GM10248 (cell line): ENCODE measurements at places on chromosomes 7 and 10.
A peak's percentile ranks its signal among the peaks of the same experiment; 100 is the strongest.

GRCh38 chr10:24465124-24465874, 256.4 kb downstream of the KIAA1217 start:
- no peak for DNase-seq

DNA sequence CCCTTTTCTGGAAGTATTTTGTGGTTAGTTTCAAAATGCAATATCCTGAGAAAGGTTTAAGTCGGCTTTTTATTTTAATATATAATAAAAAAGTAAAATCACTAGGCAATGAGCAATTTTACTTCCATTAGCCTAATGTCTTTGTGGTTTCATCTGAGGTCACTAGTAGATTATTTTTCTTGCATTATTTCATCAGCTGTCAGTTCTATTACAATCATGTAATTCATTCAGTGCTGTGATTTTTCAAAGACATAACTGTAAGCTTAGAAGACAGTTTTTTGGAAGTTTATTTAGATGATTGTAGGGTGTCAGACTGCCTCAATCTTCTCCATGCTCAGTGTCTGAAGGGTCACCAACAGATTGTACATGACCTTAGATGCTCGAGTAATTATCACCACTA, 568.0 kb upstream of the GALNT17 start:
- no peak for DNase-seq

- DNase-seq: peak; percentile 86
These were observed 759 bp downstream of the FGFBP3 start for GRCh38 chr10:91908337-91909116.

- DNase-seq: no peak
These were observed 131.0 kb downstream of the CXCL12 start for GRCh38 chr10:44253769-44254462.

- DNase-seq: peak; percentile 31
These were observed 139.3 kb upstream of the HDAC9 start for GRCh38 chr7:18356191-18356645.

DNA sequence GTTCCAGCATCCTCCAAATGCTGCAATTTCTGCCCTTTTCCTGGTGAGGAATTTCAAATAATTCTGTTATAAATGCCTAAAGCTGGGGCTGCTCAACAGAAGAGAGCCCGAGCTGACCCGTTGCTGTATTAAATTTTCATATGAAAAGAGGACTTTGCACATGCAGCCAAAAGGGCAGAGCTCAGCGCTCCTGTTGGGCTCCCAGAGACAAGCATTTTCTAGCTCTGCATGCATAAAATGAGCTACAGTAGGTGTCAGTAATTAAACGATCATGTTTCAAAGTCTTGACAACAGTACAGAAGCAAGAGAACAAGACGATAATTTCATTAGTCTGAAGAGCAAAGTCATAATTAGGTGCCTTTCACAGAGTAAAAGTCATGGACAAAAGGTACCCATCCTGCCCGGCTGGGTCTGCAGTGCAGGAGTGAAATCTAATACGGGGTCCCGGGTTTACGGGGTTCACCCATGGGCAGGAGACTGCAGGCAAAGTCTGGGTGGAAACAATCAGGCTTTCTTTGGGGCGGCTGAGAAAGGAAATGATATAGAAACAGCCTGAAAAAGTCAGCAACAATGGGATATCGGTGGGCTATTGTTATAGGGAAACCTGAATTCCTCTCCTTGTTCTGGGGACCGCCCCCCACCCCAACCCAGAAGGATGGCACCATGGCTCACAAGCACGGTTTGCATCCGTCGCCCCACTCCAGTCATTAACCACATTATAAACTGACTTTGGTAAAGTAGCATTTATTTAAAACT, 66.0 kb downstream of the EBF3 start:
- DNase-seq: no peak

DNA sequence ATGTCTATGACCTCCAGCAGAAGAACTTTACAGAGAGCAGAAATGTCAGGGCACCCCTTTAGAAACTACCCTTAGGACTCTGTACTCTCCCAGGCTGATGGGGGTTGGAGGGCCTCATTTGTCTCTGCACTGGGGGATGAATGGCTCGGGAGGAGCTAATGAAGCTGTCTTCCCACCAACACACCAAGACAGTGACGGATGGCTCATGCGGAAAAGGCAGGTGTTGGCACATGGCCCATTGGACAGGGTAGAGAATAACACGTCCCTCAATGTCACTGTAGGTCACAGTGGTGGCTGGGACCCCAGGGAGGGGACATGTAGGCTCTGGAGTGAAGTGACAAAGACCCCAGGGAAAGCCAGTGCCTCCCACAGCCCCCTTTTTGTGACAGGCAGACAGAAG, 64.0 kb upstream of the PCBD1 start:
- DNase-seq: no peak

GRCh38 chr10:88181902-88182600, 318.6 kb downstream of the PTEN start:
- DNase-seq: no peak

GRCh38 chr7:139117599-139118233, 8.2 kb upstream of the ZC3HAV1 start:
- DNase-seq: no peak

GRCh38 chr10:35274498-35275060, 61.7 kb upstream of the CCNY start:
- DNase-seq: no peak

DNA sequence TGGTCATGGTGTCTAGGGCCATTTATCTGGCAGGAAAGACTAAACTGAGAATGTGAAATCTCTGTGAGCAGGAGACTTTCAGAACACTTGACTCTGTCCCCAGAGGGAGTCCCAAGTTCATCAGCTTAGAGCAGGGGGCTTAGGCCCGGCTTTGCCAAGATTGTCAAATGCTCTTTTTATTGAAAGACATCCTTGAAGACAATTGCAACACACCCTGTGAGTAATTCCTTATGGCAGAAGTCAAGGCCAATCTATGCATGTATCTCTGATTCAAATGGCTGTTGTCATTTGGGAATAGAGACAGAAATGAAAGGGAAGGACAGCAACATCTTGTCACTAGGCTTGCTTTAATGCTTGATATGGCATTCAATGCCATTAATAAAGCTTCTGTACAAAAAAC, 33.7 kb downstream of the BAMBI start:
- DNase-seq: no peak

DNA sequence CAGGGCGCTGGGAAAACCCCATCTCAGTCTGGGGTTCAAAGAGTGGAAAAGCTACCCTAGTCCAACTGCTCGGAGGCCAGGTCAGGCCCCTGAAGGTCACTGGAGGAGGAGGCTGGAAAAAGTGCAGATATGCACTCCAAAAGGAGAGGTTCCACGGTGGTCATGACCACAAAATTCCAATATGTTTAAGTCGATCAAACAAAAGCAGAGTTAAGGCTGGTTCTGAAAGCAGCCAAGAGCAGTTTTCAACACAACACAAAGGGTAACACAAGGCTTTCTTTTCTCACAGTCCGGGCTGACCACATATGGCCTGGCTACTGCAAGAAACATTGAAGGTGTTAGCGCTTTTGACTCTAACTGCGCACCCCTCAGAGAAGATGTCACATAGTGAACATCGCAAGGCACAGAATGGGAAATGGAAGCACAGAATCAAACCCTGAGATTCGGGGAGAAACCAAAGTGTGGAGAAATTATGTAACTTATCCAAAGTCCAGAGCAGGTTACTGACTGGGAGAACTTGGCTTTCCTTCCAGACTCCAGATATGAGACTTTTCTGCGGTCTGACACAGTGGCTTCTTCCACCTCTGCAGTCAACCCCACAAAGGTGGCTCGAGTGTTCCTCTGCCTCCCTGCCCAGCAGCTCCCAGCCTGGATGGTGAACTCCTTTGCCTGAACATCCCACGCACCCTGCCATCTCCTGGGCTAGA, 1.3 kb upstream of the GRB10 start:
- no peak for DNase-seq

DNA sequence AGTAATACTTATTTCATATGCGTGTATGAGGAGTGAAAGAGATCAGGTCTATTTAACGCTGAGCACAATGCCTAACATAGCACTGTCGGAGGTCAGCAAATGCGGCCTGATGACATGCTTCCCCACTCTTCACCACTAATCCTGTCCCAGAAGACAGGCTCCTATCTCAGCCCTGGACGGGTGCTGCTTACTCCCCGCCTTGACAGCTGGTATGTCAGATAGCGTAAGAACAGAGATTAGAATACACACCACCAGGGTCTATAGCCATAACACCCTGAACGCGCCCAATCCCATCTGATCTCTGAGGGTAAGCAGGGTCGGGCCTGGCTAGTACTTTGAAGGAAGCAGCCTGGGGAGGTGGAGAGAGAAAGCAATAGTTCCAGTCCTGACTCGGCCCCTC, 32.3 kb upstream of the TM9SF3 start:
- DNase-seq: no peak

GRCh38 chr7:11006291-11006690, 32.6 kb downstream of the PHF14 start:
- no peak for DNase-seq

- DNase-seq: no peak
These were observed 45.7 kb downstream of the KIAA1549 start for GRCh38 chr7:138935465-138936011.

DNA sequence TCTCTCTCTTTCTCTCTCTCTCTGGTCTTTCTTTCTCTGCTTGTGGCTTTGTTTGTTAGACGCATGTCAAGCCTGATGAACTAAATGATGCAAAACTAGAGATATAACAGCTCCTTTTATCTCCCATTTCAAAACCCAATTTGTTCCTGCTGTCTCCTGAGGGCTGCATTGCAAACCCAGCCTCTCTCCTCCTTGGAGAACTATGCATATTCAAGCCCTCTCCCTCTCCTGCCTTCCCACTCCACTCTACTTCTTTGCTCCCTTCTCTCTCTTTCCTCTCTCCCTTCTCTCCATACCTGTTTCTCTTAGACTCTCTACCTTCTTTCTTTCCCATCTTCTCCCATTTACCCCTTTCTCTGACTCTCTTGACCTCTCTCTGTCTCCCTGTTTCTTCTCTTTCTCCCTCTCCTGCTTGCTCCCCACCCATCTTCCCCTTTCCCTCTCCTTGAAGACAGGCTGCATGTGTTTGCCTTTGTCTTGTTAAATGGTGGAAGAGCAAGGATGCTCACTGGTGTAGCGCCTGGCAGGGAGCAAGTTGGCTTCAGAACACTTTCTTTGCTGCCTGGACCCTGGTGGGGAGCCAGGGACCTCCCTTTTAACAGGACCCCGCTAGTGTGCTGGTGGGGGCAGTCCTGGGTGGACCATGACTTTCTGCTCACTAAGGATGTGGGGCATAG, 142.9 kb downstream of the CDH23 start:
- DNase-seq: no peak

GRCh38 chr7:150357771-150358427, 10.7 kb upstream of the REPIN1 start:
- no peak for DNase-seq

GRCh38 chr7:128701062-128701785, 29.1 kb downstream of the GARIN1A start:
- DNase-seq: no peak

GRCh38 chr10:852386-852785, 79.1 kb downstream of the LARP4B start:
- no peak for DNase-seq

DNA sequence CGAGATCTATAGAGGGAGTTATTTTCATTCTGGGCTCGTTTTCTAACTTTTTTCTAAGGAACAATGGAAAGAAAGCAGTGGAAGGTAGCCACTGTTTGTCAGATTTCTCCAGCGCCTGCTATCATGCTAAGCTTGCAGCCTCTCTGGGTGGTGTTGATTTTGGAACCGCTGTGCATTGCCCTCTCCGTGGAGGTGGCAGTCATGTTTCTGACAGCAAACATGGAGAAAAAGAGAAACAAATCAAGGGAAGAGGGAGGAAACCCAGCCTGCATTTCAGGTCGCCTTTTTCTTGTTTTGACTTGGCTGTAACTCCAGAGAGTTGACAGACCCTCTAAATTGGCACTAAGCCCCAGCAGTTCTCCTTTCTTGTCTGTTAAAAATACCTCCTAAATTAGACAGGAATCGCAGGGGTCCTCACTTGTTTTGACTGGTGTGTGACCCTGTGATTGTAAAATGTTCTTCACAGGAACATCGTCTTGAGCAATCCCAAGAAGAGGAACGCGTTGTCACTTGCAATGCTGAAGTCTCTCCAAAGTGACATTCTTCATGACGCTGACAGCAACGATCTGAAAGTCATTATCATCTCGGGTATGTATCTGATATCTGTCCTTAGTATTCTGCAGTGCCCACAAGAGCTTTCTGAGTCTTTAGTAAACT, 4.8 kb downstream of the ECHDC3 start:
- DNase-seq: no peak

- no peak for DNase-seq
These were observed 11.0 kb upstream of the COL17A1 start for GRCh38 chr10:104096692-104097091.

DNA sequence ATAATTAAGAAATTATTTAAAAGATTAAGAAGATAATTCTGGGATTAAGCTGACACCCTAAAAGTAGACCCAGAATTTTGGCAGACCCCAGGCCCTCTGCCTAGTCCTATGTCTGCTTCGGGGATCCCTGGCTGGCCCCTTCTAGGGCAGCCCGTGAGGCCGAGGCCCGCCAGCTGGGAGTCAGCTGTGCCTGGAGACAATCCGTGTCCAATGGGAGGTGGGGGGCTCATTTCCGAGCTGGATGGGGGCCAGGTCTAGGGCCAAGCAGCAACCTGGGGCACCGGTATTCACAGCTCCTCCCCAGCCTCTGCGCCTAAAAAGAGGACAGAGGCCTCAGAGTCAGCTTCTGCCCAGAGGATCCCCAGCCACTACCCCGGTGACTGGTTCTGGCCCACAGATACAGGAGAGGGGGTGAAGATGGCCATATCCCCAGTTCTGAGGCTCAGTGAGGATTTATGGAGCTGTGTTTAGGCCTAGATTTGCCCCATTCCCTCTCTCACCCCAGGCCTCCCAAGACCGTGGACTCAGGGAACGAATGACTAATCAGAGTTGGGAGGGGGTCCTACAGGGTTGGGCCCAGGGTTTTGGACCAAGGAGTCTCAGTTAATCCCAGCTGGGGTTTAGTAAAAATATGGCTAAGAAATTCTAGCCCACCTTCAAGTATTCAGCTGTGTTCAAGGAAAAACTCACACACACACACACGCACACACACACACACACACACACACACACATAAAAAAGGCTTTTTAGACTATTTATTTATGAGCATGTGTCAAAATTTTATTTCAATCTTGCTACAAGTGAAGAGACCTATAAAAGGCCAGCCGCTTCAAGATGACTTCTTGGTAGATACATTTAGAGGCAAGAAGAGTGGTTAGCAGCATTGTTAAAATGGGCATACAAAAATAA, 37.4 kb upstream of the LBX1 start:
- DNase-seq: no peak

GRCh38 chr10:124741281-124741921, 2.8 kb downstream of the FAM53B start:
- peak; percentile 79 for DNase-seq

- DNase-seq: no peak
These were observed 500.8 kb downstream of the AUTS2 start for GRCh38 chr7:70098905-70099672.

GRCh38 chr10:8656261-8656660, 601.8 kb downstream of the GATA3 start:
- no peak for DNase-seq

GRCh38 chr10:89074120-89074519, 83.5 kb downstream of the FAS start:
- DNase-seq: no peak

GRCh38 chr7:36490419-36490830, 100.8 kb downstream of the ANLN start:
- no peak for DNase-seq
